ENCODE measurements at places on chromosomes 16 and 17.

- no peak for DNase-seq
Observed at GRCh38 chr17:43352579-43353331, 46.0 kb upstream of the ARL4D start.

DNA sequence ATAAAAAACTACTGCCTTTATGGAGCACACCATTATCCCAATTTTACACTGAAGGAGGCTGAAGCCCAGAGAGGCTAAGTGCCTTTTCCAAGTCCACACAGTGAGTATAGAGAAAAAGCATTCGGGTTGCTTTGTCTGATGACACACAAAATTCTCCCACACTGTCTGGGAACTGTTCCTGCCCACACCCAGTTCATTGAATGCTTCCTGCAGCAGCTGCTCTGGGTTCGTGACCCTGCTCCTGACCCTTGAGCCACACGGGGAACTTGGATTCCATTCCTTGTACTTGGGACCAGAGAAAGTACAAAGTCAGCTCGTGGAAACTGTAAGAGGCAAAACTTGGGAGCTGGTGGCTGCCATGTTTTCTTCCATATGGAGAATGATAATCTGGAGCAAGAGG, 57.9 kb downstream of the AKAP1 start:
- DNase-seq, result no peak

DNA sequence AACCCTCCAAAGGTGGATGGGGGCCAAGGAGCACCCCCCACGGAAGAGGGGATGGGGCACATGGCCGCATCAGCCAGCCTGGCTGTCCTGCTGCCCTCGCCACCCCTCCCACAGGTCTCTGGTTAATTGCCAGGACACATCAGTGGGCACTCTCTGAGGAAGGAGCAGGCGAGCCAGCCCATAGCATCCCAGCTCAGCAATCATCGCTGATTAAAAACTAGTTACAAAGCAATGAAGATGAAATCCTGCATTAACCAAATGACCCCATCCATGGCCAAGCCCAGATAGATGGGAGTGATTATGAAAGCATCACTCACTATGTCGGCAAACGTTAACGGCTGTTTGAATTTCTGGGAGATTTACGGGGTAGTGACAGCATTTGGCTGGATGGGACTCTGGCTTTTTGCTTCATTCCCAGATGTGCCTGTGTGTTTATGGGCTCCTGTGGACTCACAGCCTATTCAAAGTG, 45.3 kb downstream of the CCDC182 start:
- no peak for DNase-seq

DNA sequence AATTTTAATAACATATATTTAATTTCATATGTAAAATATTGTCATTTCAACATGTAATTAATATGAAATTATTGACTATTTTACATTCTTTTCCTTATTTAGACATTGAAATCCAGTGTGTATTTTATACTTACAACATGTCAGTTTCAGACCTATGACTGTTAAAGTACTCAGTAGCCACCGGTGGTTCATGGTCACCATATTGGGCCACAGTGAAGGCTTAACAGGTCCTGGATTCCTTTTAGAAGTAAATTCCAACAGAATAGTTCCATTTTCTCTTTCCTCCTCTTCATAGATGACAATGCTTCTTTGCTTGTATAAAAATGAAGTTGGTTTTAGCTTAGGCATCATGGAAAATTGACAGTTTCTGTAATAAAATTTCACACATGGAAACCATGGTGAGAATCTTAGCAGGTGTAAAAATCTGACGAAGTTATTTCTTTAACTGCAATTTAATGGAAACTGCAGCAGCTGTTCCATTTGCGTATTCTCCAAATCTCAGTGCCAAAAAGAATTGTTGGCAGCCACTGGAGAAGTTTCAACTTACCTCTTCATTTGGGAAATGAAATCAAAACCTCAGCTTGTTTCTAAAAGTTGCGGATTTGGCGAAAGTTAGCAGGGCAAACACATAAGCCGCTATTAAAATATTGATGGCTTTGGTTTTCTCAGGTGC, 231.1 kb downstream of the CDH13 start:
- no peak for DNase-seq

- DNase-seq, result no peak
Observed at GRCh38 chr16:28863929-28864793, 518 bp downstream of the SH2B1 start.

- DNase-seq, result no peak
Observed at GRCh38 chr17:59683283-59683682, 23.9 kb downstream of the PTRH2 start.

GRCh38 chr16:4249530-4250308, 7.8 kb upstream of the SRL start:
- DNase-seq, result no peak

- no peak for DNase-seq
Observed at GRCh38 chr17:31499771-31500554, 108.5 kb downstream of the RAB11FIP4 start.

DNA sequence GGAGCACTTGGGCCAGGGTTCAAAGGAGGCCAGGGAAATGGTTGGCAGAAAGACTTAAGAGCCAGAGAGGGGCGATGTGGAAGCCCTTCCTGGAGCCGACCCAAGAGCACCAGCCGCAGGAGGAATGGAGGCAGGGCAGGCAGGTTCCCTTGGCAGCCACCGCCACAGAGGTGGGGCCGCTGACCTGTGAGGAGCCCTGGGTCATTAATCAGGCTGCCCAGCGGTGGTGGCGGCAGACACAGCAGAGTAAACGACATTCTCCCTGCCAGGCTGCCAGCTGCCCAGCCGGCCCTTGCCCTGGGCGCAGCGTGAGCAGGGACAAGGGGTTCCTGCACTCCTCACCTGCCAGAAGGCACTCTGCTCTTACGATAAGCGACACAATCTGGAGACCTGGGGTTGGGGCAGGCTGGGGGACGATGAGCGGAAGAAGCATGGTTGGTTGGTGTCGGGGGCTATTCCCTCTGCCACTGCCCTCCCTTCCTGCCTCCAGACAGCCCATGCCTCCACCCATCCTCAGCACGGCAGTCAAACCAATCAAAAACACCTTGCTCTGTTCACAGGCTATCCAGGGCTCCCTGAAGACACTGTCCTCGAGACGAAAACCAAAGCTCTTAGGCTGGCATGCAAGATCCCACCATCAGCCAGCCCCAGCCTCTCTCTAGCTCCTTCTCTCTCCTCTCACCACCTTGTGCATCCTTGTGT, 40.9 kb downstream of the PLXDC1 start:
- DNase-seq, result no peak

DNA sequence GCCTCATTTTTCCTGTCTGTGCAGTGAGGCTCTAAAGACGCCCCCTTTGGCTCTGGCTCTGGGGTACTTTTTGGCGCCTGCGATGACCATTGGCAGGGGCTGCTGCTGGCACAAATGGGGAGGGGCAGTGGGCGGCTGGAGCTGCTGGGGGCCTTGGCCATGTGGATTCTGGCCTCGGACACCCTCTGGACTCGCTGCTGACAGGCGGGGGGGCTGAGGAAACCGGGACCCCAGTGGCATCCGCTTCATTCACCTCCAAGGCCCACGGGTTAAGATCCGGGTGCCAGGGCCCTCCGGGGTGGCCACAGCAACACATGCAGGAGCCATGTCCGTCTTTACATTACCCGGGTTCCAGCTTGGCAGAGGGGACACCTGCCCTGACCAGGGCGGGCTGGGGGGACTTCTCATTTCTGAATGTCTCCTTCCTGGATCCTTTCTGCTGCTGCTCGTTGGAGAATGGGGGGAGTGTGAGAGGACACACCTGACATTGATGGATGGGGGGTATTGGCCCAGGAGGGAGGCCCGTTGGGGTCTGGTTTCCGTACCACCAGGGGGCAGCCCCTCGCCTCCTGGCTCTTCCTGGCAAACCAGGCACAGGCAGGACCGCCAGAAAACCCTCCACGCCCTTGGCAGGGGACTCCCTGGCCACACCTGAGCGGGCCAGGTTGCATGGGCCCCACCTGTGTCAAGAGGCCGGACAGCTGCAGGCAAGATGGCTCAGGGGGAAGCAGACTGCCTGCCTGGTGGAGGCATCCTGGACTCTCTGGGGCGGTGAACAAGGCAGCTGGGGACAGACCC, 21.8 kb downstream of the GSE1 start:
- DNase-seq, result no peak

GRCh38 chr17:34107019-34107418, 148.1 kb upstream of the CCL2 start:
- no peak for DNase-seq

- DNase-seq, result no peak
Observed at GRCh38 chr16:56277075-56277474, 85.8 kb downstream of the GNAO1 start.
